ENCODE measurements at places on chromosomes 13 and 19.

- no peak for DNase-seq
Measured at GRCh38 chr19:40205760-40206159, 12.4 kb downstream of the TTC9B start.

- DNase-seq: no peak
Measured at GRCh38 chr19:5099701-5100221, 130.8 kb downstream of the KDM4B start.

DNA sequence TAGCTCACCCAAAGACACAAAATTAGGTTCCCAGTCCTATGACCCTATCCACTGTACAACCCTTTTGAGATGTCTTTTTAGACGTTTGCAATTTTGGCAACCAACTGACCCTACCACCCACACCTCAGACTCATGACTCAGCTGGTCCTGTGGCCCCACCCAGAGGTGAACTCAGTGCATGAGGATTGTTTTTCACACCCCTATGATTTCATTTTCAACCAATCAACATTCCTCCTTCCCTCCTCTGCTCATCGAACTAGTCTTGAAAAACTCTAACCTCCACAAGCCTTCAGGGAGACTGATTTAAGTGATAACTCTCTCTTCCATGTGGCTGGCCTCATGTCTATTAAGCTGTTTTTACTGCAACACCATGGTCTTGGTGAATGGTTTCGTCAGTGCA is 350.7 kb downstream of the UQCRFS1 start:
- DNase-seq: no peak

DNA sequence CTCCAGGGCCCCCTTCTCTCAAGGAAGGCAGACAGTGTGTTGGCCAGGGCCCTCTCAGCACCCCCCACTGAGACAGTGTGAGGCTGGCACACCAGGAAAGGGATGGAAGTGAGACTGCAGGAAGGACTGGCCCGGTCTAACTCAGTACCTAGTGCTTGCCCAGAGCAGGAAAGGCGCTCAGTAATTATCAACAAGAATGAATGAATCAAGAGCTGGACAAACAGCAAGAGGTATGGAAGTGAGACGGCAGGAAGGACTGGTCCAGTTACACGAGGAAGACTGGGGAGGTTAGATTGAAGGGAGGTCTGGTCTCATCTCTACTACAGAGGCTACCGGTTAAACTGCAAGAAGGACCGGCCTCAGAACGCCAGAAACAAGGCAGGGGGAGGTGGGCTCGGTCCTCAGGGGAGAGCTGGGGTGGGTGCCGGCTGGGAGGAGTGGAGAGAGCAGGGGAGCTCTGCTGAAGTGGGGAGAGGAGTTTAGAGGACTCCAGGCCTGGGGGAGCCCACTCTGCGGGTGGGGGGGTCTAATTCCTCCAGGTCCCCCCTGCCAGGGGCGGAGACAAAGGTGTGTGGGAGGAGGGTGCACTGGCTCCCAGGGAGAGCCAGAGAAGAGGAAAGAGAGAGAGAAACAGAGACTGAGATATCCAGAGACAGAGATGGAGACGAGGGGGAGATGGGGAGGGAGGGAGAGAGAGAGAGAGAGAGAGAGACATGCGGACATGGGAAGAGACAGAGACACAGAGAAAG is 1.1 kb downstream of the SLC8A2 start:
- no peak for DNase-seq

GRCh38 chr13:28719227-28720055 is 671 bp upstream of the SLC46A3 start:
- peak; percentile 65 for DNase-seq

DNA sequence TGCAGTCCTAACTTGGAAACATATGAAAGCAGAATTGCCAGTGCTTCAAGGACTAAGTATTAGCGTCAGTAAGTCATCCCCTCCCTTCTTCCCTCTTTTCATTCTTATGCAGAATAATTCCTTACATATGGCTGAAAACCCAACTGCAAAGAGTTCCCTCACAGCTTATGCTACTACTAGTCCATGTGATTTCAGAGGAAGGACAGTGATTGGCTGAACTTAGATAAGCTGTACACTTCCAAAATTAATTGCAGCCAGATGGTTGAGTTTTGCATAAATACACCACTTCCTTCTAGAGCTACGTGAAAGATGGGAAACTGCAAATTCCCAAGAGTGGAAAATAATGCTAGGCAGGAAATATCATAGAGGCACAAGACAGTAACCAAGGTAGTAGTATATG is 730.4 kb downstream of the OLFM4 start:
- no peak for DNase-seq

GRCh38 chr13:53507741-53508140 is 479.1 kb downstream of the OLFM4 start:
- no peak for DNase-seq

DNA sequence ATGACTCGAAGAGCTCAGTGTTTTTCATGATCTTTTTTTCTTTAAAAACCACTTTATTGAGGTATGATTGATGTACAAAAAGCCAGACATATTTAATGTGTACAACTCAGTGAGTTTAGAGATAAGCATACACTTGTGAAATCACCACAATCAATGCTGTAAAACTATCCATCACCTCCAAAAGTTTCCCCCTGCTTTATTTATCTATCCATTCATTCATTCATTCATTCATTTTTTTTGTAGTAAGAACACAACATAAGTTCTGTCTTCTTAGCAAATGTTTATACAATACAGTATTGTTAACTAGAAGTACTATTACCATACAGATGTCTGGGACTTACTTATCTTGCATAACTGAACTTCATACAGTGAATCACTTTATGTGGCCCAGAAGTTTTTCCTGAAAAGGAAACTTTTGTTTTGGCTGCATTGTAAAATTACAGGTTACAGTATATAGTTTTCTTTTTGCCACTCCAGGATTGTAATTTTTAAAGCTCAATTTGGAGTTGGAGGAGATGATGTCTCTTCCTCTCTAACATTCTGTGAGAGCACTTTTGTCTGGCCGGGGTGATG is 6.7 kb downstream of the RAP2A start:
- DNase-seq: no peak

Measured in hepatic stellate cell (primary cell).